Mesenteric fat pad (tissue), 1 donor: ENCODE measurements at places on chromosomes 2 and 18.
A peak's percentile ranks its signal among the peaks of the same experiment; 100 is the strongest.

DNA sequence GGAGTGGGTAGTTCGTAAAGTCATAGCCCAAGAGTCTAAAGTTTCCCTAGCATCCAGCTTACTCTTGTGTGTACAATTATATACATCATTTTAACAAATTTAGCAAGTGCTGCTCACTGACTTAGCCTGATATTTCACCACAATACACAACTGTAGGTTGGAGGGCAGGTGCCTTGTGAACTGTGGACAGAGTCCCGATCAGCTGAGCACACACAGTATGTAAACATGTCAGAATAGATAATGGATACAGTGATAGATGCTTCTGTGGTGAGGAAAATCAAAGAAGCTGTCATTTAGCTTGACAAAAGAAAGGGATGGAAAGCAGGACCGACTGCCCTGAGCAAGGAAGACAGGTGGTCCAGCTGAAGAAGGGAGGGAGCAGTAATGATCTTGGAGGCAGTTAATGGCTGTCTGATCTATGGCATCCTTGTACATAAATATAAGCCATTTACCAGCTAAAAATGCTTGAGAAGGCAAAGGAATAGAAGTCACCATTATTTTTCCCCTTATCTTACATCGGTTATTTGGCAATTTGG lies 372.8 kb upstream of the UBE2E3 start:
- DNase-seq: no peak

GRCh38 chr2:71235930-71236587 lies 9.2 kb upstream of the PAIP2B start:
- no peak for DNase-seq

GRCh38 chr2:240888130-240888889 lies 7.6 kb downstream of the MAB21L4 start:
- no peak for DNase-seq

- no peak for DNase-seq
Observed at GRCh38 chr18:6311456-6312215, 103.1 kb downstream of the L3MBTL4 start.

- peak; percentile 81 for DNase-seq
Observed at GRCh38 chr2:109724533-109725460, 69.3 kb upstream of the RGPD5 start.

- DNase-seq: no peak
Observed at GRCh38 chr2:144592500-144593256, 72.8 kb upstream of the ZEB2 start.

DNA sequence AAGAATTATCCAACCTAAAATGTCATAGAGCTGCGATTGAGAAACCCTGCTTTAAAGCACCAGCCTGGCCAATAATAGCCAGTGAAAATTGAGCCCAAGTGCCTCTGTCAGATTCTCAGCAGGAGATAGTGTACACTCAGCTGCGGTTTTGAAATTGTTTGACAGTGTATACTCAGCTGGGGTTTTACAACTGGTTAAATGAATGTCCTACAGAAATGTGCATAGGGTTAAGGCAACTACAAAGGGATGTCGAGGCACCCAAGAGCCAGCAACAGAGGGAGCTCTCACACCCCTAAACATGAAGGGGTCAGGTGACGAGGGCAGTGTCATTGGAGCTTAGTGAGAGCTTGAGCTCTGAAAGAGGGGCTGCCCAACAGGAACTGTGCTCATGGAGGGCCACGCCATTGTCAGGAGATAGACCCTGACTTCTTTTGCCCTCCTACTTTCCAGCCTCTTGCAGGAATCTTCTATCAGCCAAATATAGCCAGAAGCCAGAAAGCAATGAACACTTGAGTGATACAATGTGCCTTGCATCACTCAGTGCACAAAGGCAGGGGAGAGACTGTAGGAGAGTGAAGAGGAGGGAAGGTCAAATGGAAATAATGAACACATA lies 15.1 kb downstream of the ACTG2 start:
- peak; percentile 64 for DNase-seq

GRCh38 chr2:195907474-195907873 lies 161.2 kb downstream of the DNAH7 start:
- no peak for DNase-seq

GRCh38 chr2:237456200-237456843 lies 30.7 kb upstream of the MLPH start:
- peak; percentile 89 for DNase-seq

DNA sequence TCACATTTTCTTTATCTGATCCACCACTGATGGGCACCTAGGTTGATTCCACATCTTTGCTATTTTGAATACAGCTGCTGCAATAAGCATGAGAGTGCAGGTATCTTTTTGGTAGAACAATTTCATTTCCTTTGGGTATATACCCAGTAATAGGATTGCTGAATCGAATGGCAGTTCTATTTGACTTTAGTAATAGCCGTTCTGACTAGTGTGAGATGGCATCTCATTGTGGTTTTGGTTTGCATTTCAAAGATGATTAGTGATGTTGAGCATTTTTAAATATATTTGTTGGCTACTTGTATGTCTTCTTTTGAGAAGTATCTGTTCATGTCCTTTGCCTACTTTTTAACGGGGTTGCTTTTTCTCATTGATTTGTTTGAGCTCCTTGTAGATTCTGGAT lies 72.3 kb downstream of the CCDC138 start:
- DNase-seq: no peak

- DNase-seq: no peak
Observed at GRCh38 chr2:103218516-103218915, 456.7 kb downstream of the TMEM182 start.

DNA sequence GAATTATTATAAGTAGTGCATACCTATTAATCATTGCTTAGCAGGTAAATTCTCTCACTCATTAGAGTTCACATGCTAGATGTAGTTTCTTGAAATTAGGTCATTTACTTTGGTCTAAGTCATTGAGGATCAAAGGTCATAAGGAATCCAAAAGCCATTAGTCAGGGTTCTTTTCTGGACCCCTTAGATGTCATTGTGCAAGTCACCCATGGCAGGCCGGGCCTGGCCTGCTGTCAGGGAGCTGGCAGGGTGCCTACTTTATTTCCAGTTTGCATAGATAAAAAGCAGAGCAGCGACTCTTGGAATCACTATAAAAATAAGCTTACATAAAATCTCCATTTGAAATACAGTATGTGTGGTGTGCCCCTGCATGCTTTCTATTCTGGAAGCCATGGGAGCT lies 91.3 kb downstream of the MEIS1 start:
- no peak for DNase-seq

- no peak for DNase-seq
Observed at GRCh38 chr2:95310216-95310615, 13.1 kb downstream of the KCNIP3 start.

GRCh38 chr2:28977176-28977875 lies 3.8 kb upstream of the TOGARAM2 start:
- DNase-seq: no peak

DNA sequence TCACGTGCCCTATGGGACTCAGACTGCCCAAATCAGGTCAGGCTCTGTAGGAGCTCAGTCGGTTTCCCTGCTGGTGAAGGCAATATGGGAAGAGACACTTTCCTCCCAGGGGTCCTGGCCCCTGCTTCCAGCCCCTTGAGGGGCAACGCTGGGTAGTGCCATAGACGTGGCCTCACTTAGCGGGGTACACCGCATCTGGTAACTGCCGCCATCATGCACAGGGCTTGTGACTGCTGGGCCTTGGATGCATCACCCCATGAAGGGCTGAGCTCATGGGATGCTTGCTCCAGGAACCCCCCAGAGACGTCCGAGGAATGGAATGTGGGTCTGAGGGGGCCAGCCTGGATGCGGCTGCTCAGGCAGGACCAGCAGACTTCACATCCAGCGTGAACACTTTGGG lies 127.3 kb upstream of the HDAC4 start:
- no peak for DNase-seq

GRCh38 chr18:54776282-54776977 lies 51.8 kb upstream of the RAB27B start:
- DNase-seq: no peak

GRCh38 chr18:24200494-24201290 lies 61.8 kb downstream of the CABYR start:
- no peak for DNase-seq

GRCh38 chr2:217142649-217143266 lies 282.9 kb upstream of the TNP1 start:
- no peak for DNase-seq

GRCh38 chr18:7559709-7560319 lies 7.3 kb upstream of the PTPRM start:
- no peak for DNase-seq

DNA sequence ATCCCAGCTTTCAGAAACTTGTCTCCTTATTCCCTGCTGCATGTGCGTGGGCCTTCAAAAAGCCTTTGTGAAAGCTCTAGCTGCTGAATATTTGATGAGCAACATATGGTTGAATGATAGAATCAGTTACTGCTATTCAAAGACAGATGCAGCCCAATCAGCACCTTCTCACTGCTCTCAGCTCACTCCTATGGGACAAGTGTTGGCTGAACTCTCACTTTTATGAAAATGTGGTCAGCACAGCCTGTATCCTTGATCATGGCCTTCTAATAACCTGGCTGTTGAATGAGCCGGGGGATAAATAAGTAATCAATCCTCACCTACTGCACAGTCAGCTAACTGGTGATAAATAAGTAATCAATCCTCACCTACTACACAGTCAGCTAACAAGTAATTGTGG lies 103.2 kb downstream of the PIEZO2 start:
- DNase-seq: no peak

- no peak for DNase-seq
Observed at GRCh38 chr2:128455721-128456050, 137.0 kb upstream of the HS6ST1 start.

- DNase-seq: no peak
Observed at GRCh38 chr2:204274429-204274828, 270.8 kb upstream of the PARD3B start.

GRCh38 chr18:3062798-3063680 lies 50.1 kb upstream of the LPIN2 start:
- DNase-seq: no peak

DNA sequence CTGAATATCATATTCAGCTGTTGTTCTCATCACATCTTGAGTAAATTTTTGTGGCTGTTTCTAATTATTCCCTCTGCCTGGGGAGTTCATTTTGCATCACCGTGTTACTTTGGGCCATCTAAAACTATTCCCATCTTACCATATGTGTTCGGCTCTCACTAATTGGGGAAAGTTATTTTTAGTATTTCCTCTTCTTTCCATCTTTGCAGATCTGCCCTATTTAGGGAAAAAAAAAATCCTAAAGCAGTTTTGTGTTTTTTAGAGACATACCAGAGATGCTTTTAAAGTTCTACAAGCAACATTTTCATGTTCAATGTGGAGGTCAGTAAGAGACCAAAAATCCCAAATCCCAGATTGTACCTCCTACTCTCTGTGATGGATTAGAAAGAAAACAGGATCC lies 111.3 kb upstream of the NDUFV2 start:
- no peak for DNase-seq

GRCh38 chr2:227447606-227448005 lies 24.4 kb upstream of the AGFG1 start:
- no peak for DNase-seq

GRCh38 chr2:118657466-118657865 lies 190.0 kb downstream of the EN1 start:
- DNase-seq: no peak

DNA sequence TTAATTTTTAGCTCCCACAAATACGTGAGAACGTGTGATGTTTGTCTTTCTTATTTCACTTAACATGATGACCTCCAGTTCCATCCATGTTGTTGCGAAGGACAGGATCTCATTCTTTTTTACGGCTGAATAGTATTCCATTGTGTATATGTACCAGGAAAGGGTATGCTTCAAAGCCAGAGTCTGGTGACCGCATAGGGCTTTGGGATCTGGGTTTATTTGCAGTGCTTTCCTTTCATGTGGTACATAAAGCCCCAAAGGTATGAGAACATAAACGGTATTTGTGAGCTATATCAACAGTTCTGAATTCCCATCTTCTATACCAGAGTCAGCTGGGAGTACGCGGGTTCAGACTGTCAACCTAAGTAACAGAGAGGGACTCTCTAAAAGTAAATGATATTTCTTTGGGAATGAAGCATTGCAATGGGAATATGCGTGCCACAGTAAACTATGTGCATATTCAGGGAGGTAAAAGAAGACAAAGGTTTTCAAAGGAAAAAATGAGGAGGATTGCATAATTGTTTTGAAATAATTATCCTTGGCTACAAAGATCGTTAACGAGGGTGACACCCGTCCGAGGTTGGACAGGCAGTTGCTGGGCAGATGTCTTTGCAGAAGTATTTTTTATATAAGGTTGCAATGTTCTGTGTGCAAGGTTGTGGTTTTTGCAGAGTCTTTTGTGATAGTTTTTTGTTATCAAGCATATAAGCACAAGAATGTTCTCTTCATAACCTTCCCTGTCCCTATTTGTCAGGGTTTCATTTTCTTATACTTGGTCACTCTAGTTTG lies 24.4 kb downstream of the CRYGD start:
- DNase-seq: no peak

GRCh38 chr2:101500860-101501259 lies 25.9 kb upstream of the RFX8 start:
- no peak for DNase-seq

DNA sequence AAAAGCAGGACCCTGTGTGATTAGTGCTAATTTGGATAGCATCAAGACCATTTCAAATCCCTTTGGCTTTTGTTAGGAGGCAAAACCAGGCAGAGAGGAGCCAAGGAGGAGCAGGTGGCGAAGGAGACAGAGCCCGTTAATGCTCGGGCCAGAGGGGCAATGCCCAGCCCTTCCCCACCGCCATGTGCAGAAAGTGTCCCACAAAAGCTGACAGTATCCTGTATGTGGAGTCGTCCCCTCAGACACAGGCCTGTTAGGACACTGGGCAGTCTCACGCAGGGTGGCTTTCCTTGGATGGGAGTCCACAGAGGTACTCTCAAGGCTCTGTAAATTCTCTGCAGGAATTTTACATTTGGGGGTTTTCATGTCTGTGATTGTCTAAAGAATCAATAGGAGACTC lies 44.8 kb upstream of the TFCP2L1 start:
- DNase-seq: peak; percentile 77

DNA sequence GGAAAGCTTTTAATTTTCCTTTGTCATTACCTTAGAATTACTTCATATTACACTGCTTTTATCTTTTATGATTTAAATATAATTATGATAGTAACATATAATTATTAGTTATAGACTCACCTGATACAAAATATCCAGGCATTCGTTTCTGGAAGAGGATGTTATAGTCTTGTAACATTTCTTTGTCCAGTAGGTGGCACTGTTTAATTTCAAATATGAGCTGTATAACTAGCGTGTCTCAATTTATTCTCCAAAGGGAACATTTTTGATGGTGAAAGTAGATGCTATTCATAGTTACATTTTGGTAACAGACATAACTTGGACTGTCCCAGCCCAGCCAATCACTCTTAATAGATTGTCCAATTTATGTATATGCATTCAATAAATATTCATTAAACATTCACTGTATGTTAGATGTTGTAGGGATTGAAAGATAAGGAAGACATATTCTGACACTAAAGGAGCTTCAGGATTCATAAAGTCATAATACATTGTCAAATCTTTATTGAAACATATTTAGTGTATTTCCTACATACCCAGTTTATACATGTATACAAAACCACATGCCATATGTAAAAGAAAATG lies 19.2 kb downstream of the DAW1 start:
- DNase-seq: no peak

DNA sequence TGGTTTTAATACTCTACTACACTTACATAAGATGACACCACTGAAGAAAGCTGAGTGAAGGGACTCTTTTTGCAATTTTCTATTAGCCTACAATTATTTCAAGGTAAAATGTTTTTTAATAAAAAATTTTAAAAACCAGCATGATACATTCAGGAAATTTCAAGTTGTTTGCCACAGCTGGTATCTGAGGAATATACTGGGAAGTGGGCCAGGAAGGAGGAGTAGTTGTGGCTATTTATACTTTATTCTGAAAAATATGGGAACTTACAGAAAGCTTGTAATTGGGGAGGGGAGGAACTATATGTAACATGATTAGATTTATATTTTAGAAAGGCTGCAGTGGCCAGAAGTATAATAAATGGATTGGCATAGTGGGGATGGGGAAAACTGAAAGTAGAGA lies 40.8 kb downstream of the WDR35 start:
- no peak for DNase-seq
